Tibial nerve (tissue), 4 donors: ENCODE measurements at places on chromosomes 11 and 22. TPM values are rescaled to one million over a fixed set of nuclear protein-coding genes. Genes with fewer than 3 reads are reported as not detected.

GRCh38 chr11:69300120-69301060, 6.4 kb downstream of the MYEOV start:
- H3K4me3 ChIP-seq = no peak overlapping the region
- H3K4me1 ChIP-seq = peaks cover 37% of the 10 kb centered on the region
- no peaks in the 10 kb centered on the region for H3K27me3 ChIP-seq
- no peak for DNase-seq

DNA sequence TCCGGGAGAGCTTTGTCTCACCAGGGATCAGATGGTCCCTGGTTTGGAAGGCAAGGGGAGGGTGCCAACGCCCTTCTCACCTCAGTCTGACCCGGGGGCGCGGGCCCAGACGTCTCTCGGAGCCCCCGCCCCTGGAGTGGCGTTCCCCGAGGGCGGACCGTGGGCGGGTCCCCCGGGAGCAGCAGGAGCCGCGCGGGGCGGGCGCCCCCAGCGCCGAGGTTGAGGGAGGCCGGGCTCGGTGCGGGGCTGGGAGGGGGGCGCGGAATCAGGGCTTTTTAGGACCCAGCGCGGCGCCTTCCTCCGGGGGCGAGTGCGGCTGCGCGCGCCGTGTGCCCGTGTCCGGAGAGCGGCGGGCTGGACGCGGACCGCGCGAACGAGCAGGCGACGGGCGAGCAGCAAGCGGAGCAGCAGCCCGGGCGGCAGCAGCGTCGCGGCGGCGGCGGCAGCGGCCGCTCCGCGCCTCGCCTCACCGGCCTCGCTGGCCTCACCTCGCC, at the start of gene KCNC1:
KCNC1 (plus strand) TSS at position 364 of the 494 bp plus-strand sequence. CDS start 1,222 bp downstream, outside the sequence.
- DNase-seq = no peak
- H3K4me3 ChIP-seq = peak within 1 kb of the TSS; percentile 49
- peaks cover 23% of the 10 kb centered on the region for H3K4me1 ChIP-seq
- no peaks in the 10 kb centered on the region for H3K36me3 ChIP-seq
- H3K27me3 ChIP-seq = peaks cover 86% of the 10 kb centered on the region

DNA sequence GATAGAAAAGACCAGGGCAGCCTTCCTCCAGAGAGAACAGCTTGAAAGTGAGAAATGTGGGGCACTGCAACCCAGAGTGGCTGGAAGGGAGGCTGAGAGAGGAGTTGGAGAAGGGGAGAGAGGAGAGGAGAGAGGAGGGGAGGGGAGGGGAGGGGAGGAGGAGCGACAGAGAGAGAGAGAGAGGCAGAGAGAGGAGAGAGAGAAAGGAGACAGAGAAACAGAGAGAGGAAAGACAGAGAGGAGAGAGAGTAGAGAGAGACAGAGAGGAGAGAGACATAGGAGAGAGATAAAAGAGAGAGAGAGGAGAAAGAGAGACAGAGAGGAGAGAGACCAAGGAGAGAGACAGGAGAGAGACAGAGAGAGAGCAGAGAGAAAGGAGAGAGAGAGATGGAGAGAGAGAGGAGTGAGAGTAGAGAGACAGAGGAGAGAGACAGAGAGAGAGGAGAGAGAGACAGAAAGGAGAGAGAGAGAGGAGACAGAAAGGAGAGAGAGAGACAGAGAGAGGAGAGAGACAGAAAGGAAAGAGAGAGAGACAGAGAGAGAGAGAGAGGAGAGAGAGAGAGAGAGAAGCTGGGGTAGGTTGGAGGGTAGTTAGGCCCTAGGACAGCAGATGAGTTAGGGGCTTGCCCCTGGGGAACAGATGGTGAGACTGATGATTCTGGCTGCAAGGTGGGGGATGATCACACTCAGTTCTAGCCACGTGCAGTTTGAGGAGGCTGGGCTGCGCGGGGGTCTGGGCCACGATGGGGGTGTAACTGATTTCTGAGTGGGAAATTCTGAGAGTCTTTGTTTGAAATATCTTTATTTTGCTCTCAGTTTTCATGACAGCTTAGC, 8.5 kb upstream of the SCYL1 start:
- H3K4me1 ChIP-seq = no peaks in the 10 kb centered on the region
- no peaks in the 10 kb centered on the region for H3K27me3 ChIP-seq
- H3K27ac ChIP-seq = peak overlapping the region; percentile 55
- H3K36me3 ChIP-seq = no peaks in the 10 kb centered on the region

- H3K27me3 ChIP-seq = no peaks in the 10 kb centered on the region
- no peak overlapping the region for H3K4me3 ChIP-seq
- no peaks in the 10 kb centered on the region for H3K4me1 ChIP-seq
- no peak for DNase-seq
- H3K36me3 ChIP-seq = no peaks in the 10 kb centered on the region
These were observed 873 bp downstream of the OTOG start for GRCh38 chr11:17547932-17548331.

The RELT gene
- 2.4 TPM for total RNA-seq
